ENCODE measurements at places on chromosomes 6 and 20.

DNA sequence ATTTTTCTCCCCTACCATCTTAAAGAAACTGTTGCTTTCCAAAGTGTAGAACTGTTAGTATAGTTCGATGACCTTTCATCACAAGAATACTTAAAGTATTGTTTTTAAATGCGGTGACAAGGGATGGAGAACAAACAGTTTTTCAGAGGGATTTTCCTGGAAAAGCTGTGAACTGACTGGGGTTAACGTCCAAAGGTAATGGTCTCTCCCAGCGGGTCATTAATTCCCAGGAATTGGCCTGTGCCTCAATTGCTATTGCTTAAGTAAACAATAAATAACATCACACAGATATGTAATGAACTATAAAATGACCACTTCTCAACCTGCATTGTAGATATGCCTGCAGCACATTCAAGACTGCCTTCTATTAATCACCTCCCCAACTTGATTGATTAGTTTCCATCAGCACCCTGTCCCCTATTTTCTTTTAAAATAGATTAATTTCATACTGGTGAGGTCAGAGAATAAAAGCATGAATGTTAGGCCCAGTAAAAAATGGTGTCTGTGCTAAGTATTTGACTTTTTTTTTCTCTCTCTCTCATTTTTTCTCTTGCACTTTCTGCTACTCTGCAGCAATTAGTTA, 268.2 kb downstream of the SAMD5 start:
- no peak for DNase-seq

DNA sequence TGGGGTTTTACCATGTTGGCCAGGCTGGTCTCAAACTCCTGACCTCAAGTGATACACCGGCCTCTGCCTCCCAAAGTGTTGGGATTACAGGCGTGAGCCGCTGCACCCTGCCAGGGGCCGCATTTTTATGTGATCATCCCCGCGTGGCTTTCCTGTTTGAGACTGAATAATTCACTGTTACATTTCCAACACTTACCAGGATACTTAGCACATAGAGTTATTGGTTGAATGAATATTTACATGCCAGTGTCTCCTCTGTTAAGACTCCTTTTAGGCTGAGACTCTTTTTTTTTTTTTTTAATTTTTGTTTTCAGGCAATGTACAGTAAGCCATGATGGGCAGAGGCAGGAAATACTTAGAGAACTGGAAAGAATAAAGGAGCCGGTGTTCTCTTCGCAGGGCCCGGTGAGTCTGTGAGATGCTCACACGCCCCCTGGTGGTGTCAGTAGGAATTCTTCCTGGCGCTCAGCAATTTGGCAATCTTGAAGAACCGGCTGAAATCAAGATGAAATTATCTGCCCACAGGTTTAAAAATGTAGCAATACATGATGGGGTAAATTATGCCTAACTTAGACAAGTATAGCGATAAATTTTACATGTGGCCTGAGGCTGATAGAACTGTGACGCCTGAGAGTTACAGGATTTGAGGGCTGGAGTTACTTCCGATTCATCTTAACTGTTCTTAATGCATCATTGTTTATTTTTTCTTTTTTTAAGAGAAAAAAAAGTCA, 7.6 kb upstream of the RNF114 start:
- DNase-seq = peak; percentile 68

GRCh38 chr6:161127071-161127740, 135.6 kb downstream of the MAP3K4 start:
- no peak for DNase-seq

DNA sequence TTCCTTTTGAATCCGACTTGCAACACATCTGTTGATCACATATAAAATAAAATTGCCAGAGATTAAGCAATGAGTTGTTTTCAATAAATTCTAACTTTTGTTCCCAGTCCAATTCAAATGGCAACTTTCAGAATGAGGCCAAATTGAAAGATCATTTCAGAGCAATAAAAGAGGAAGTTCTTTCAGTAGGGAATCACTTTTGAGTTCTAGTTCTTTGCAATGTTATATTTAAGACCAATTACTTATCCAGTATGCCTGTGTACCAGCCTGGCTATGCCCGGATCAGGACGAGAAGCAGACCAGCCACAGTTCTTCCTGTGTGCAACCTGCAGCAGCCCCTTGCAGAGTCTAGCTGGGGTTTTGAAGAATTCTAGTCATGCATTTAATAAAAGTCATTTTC, 232.5 kb downstream of the BTBD9 start:
- DNase-seq = no peak

DNA sequence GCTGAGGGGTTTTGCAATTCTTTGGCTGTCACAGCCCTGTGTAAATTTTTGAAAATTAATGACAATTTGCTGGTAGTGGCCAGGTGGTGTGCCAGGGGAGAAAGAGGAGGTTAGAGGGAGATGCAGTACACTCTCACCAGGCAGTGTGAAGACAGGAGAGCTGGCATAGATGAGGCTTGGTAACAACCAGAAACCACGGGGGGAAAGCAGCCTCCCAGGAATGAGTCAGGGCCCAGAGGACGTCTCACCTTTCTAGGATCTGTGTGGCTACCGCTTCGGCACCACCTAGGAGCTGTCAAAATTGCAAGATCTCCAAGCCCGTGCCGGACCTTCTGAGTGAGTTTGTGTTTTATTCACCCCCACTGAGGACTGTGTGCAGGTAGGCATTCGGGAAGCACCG, 171.4 kb downstream of the PACRG start:
- DNase-seq = no peak

DNA sequence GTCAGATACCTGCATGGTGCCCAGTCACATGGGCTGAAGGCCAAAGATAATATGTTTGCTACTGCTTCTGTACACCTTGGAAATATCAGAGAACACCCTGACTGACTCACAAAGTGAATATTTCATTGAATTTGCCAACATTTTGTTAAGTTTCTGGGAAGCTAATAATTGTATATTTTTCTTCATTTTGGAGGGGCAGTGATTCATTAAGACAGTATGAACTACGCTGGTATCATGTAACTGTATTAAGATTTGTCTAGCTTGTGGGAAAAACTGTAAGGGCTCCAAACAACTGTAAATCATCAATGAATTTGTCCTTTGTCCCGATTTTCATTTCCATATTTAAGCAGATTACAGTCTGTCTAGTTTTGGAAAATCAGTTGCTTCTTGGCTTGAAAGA, 102.3 kb upstream of the CCN2 start:
- DNase-seq = no peak

- peak; percentile 22 for DNase-seq
Measured at GRCh38 chr20:38725931-38726803, 1.9 kb downstream of the SLC32A1 start.

DNA sequence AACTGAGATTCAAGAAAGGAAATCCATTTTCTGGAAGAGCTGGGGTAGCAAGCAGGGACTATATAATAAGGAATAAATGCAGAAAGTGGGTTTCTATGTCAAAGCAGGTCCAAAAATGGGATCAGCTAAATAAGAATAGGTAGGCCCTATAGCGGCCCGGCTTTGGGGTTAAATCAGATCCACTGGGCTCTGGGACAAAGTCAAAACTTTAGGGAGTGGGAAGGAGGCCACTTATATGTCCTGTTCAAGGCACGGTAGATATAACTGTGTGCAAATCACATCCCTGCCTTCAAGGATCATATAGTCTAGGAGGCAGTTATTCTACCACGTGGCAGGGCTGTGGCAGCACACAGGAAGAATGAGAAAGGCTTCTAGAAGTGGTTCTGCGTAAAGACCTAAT, 191.4 kb upstream of the CDYL start:
- no peak for DNase-seq

GRCh38 chr6:116278481-116278829, 1.3 kb downstream of the TSPYL1 start:
- DNase-seq = no peak

DNA sequence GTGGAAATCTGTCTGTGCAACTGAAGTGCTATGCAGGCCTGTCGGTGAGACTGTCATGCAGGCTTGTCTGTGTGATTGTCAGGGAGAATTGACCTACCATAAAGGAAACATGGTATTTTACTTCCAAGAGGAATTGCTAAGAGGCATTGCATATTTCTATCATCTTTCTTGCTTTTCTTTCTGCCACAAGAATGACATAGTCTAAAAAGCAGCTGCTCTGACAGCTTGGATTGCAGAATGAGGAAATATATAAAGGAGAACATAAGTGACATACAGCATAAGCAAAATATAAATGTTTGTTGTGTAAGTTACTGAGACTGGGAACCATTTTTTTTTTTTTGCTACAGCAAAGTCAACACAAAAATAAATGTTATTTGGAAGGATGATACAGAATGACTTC, 105.1 kb downstream of the MANEA start:
- no peak for DNase-seq

GRCh38 chr6:96925290-96925687, 761 bp downstream of the KLHL32 start:
- DNase-seq = no peak

- no peak for DNase-seq
Measured at GRCh38 chr20:52060794-52061714, 130.5 kb downstream of the ZFP64 start.

DNA sequence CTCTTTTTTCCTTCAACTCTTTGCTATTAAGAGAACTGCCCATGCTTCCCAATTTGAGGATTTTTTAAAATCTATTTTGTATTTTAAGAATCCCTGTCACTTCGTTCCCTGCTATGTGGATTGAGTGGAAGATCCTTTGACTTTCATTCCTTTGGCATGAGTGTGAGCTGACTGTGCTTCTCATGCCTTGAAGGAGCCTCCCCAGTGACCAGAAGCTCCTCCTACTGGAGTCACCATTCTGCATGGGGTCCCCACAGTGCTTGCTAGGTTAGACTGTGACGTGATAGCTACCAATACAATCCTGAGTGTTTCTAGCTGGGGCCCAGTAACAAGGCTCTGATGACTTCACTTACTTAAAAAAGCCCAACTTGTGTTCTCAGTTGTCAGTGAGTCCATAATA, 104.4 kb upstream of the LAMP5 start:
- DNase-seq = no peak

- no peak for DNase-seq
Measured at GRCh38 chr6:157269261-157269794, 54.0 kb downstream of the TMEM242 start.

- no peak for DNase-seq
Measured at GRCh38 chr6:126175251-126175650, 164.7 kb upstream of the CENPW start.

GRCh38 chr6:795046-795685, 102.2 kb upstream of the EXOC2 start:
- DNase-seq = no peak

DNA sequence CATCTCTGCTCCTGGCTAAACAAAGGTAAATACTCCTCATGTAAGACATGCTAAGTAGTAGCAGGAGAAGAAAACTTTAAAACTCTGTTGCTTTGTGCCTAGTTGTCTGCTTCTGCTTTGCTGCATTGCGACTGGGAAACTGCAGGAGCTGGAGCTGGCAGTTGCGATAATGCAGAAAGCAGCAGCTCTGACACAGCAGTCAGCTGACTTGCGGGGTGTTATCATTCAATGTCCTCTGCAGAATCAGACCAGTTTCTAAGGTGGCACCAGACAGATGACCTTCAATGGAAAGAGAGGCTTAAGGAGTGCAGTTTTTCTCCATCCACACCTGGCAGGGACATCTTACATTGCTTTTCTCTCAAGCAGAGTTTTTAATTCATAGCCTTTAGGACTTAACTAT, 69.9 kb upstream of the SOX4 start:
- no peak for DNase-seq

DNA sequence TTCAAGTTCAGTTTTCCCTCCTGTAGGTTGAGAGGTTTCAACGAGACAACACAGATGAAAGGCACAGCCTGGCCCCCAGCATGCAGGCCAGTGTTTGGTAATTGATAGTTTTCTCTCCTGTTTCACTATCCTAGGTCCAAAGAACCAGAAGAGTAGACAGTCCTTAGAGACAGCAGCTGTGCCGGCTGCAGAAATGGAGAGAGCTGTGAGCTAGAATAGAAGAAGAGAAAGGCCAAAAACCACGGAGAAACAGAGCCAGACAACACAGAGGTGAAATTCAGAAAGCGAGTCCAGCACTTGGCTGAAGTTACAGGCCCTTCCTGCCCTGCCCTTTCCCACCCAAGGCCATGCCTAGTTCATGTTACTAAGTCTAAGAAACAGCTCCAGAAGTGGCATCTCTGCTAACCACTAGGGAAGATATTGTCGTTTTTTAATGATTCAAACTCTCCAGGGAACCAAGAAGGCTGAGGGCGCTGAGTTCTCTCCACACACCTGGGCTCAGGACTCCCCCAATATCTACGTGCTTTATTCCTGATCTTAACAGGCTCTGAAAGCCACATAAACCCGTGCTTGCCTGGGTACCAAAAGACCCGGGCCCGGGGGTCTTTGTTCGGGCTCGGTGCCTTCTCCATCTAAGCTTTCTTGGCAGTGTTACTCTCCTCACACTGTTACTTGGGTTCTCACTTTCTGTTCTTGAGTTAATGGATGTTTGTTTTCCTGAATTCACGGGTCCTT, 16.5 kb upstream of the RBPJL start:
- no peak for DNase-seq

- DNase-seq = no peak
Measured at GRCh38 chr6:26254724-26255123, 110.3 kb upstream of the BTN3A2 start.

GRCh38 chr6:138973466-138974153, 14.4 kb downstream of the REPS1 start:
- no peak for DNase-seq

DNA sequence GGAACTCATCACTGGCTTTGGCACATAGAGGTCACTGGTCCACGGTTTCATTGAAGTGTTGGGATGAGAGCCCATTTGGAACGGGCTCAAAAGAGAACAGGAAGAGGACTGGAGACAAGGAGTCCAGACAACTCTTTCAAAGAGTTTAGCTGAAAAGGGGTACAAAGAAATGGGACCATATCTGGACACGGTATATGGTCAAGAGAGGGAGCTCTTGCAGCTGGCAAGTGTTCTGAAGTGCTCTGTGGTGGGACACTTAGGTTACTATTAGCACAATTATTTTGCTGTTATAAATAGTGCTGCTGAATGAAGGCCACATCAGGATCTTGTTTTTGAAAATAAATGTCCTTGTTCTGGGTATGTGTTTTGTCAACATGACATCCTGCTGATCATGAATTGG, 4.6 kb downstream of the SGK2 start:
- no peak for DNase-seq

- DNase-seq = no peak
Measured at GRCh38 chr6:42400061-42400760, 51.5 kb downstream of the TRERF1 start.

GRCh38 chr20:21571841-21572690, 58.2 kb upstream of the NKX2-2 start:
- no peak for DNase-seq

- no peak for DNase-seq
Measured at GRCh38 chr6:38047562-38047961, 228.0 kb downstream of the ZFAND3 start.

DNA sequence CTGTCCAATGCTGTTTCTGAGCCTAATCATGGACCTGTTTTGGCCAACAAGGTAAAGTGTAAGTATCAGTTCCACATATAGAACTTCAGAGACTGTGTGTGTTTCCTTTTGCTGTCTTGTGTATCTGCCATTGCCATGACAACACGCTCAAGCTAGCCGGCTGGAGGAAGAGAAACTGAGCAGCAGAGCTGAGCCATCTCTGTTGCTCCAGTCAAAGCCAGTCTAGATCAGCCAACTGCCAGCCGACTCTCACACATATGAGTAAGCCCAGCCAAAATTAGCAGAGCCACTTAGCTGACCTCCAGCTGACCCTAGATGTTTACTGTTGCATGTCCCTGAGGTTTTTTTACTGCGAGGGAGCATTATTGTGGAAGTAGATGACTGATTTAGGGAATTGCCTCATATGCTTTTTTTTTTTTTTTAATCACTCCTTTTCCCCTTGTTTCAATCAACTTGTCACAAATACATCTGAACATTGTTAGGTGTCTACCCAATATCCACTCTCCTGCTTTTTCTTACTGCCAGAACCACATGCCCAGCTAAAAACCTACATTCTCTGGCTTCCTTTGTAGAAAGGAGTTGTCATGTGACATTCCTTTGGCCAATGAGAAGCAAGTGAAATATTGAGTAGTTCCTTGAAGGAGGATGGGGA, 304.3 kb upstream of the SUPT3H start:
- DNase-seq = no peak
